ENCODE measurements at places on chromosomes 16 and 17.

- DNase-seq, result no peak
Observed at GRCh38 chr16:28505489-28506137, 1.0 kb downstream of the IL27 start.

GRCh38 chr16:22665803-22666202 is 148.2 kb upstream of the HS3ST2 start:
- no peak for DNase-seq

DNA sequence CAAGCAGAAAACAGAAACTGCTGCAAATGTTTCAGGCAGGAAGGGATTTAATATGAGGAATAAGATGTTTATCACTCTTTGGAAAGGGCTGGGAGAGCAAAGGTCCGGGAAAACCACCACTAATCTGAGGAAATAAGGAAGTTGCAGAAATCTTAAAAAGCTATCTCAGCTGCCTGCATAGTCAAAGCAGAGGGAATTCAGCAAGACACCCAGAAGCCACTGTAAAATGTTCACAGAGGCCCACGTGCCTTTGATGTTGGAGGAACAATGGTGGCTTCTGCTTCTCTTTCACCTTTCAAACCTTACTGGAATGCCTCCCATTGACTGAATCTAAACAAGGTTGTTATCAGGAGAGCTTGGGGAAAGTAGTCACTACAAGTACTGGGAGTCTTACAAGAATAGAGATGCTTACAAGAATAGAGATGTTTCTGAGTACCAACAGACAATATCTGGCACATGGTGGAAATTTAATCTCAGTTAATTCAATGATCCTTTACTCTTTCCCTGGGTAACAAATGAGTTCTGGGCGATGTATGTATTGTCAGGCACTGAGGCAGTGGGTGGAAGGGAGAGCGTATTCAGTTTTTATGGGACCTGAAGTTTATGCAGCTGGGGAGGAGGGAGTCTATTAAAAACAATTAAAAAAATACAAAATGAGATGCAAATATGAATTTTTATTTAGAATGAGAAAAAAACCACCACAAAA is 56.1 kb upstream of the MED13 start:
- no peak for DNase-seq

DNA sequence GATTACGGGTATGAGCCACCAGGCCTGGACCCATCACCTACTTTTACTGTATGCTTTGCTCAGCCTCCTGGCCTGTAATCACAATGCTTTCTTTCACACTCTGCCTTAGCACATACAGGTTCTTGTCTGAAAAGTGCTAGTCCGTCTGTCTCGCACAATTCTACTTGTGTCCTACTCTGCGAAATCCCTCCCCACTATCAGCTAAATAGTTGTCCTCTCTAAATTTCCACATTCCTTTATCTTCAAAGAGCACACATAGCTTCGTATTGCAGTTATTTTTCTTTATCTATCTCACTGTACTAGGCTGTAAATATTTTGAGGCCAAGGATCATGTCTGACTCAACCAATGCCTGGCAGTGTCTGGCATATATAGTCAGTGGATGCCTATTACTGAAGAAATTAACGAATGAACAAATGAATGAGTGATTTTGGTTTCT is 38.5 kb upstream of the ETV4 start:
- no peak for DNase-seq

GRCh38 chr16:79612207-79612606 is 11.7 kb upstream of the MAF start:
- DNase-seq, result no peak

DNA sequence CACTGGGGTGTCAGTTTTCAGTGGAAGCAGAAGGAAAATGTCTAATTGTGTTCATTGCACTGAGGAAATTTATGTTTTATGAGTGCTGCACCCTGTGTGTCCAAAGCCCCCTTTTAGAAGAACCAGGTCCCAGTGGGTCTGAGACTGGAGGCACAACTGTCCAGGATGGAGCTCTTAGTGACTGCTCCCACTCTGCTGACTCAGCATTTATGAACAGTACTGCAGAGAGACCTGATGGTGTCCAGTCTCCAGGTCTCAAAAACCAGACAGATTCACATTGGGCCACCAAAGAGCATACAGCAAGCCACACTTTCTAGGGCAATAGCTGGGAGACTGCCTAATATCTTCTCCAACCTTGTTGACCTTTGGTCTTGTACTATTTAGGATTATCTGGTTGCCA is 321.9 kb downstream of the CBLN1 start:
- DNase-seq, result no peak

GRCh38 chr17:5762191-5762590 is 177.9 kb upstream of the NLRP1 start:
- DNase-seq, result no peak

- DNase-seq, result no peak
Observed at GRCh38 chr16:84156342-84156784, 11.3 kb downstream of the DNAAF1 start.

GRCh38 chr16:85798283-85798776 is 1.0 kb downstream of the EMC8 start:
- no peak for DNase-seq

DNA sequence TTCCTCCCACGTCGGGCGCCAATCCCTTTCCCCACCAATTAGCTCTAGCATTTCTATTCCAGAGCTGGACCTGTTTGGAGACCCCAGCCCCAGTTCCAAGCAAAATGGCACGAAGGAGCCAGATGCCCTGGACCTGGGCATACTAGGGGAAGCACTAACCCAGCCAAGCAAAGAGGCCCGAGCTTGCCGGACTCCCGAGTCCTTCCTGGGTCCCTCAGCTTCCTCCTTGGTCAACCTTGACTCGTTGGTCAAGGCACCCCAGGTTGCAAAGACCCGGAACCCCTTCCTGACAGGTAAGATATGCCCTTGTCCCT is 5.6 kb upstream of the SPATA20 start:
- DNase-seq, result no peak

DNA sequence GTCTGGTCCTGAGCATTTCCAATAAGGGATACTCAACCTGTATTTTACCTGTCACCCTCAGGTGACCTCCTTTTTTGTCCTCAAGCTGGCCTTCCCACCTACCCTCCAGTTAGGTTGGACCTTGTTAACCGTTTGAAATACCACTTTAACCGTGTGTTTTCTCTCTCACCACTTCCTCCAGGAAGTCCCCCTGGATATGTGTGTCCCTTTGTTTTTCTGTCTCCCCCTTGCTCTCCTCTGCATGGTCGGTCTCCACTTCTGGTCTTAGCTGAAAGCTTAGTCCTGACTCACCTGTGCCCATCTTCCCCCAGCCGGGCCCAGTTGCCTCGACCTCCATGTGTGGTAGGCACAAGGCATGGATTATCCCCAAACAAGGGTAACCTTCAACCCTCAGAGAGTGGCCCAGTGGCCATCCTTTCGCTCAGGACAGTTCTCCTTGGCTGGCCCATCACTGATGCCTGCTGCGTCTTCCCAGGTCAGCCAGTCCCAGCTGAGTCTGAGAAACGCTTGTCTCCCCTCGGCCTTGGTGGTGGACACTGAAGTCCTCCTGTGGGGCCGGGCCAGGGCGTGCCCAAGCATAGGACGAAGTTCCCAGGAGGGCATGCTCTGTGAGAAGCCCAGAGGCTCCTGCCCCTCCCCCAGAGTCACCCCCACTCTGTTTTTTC is 20.0 kb downstream of the LASP1 start:
- no peak for DNase-seq

DNA sequence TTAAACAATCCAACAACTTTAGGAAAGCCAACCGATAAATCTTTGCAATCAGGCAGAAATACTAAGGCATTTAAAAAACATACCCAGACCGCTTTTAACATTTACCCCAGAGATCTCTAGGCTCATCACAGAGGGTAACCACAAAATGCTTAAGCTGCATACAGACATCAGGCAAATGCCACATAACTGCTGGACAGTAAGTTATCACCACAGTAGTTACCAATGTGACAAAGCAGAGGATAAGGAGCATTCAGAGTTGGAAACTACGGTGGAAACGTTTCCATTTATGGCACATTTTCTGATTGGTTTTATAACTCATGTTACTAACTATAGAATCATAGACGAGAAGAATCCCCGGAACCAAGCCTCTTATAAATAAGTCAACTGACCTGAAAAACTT is 77.5 kb downstream of the KANSL1 start:
- no peak for DNase-seq

DNA sequence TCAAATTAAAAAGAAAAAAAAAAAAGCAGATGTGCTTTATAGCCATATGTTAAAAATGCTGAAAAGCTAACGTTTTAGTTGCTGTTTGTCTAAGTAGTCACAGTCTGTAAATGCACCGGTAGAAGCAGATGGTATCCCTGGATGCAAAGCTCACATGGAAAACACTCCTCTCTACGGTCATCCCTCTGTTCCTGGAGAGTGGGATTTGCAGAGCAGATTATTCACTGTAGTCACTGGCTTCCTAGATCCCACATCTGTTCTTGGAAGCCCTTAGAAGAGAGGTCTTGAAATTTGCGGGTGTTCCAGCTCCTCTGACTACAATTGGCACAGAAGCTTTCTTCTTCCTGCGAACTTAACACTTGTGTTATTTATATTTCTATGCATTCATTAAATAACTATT is 186.6 kb downstream of the PMP22 start:
- no peak for DNase-seq

- no peak for DNase-seq
Observed at GRCh38 chr17:29574732-29575510, 6.4 kb downstream of the TP53I13 start.

DNA sequence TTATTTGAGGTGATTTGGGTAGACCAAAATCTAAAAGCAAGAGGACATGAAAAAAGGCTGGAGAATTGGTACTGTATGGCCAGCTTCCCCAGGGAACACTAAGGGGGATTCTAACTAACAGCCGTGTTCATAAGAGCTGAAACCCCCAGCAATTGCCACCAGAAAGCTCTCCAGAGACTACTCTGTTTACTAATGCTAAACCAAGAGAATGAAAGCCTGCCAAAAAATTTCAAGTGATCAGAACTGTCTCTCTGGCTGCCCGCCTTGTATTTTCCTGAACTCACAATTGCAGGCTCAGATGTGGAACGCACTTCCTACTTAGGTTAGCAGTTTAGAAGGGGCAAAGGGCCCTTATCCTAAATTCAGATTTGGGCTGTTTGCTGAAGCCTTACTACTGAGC is 24.1 kb downstream of the MYH10 start:
- no peak for DNase-seq

DNA sequence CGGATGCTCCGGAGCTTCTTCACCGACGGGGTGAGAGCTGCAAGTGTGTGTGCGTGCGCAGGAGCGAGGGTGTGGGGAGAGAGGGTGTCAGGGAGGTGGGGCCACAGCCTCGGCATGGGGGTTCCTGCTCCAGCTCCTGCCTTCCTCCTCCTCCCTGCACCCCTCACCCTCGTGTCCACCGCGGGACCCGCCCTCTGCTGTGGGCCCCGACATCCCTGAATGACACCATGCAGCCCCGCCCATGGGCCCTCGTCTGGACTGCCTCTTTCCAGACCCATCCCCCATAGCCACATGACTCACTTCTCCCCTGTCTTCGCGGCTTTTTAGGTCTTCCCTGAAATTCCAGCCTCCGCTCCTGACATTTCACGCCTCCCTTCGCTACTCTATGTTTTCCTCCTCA is 41.6 kb downstream of the ARHGAP23 start:
- DNase-seq, result no peak

DNA sequence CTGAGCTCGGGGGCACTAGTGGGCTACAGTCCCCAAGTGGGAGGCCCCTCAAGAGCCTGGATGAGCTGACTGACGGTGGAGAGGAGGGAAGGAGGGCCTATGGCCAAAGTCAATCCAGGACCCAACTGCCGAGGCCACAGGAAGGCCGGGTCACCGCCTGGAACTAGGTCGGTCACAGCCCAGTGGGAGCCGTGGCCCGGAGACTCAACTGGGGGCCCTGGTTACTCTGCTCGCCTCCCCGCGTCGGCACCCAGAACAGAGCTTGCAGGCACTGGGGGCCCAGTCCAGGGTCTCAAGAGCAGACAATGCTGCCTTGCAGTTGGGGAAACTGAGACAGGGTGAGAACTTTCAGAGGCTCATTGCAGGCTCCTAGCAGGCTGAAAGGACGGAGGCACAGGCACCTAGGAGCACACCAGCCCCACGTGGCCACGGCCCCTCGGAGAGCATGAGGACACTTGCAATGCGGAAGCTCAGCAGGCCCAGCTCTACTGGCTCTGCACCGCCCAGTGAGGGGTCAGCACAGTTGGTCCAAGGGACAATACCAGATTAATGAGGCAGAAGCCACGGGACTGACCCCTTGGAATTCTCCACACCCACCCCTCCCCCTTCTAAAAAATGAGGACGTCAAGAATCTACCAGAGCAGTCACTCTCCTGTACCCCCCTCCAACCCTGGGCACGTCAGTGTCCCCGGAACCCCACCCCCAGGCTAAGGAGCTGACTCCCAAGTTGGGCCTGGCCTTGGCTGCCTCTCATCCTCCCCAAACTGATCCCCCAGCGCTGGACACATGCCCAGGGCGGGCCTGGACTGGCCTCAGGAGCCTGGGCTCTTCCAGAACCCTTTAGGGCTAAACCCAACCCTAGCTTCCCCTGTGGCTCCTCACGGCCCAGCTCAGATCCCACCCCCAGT is 2.2 kb downstream of the HS3ST6 start:
- no peak for DNase-seq

- no peak for DNase-seq
Observed at GRCh38 chr17:57544834-57545463, 200.2 kb downstream of the CCDC182 start.

DNA sequence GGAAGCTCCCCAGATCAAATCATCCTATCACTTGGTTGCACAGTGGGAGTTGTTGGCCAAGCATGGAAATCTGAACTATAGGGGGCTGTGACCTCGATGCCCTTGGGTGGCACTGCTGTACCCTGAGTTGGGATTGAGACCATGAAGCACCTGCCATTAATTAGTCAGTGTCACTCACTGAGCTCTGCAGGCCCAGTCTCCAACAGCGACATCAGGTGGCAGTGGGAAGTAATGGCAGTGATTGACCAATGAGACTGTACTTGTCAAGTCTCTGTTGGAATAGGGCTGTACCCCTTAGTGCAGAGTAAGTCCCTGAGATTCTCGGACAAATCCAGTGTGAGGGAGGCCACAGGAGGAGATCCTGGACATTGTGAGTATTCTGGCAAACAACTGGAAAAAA is 118.0 kb upstream of the RPL38 start:
- no peak for DNase-seq

GRCh38 chr17:63445571-63445953 is 544 bp downstream of the CYB561 start:
- peak; percentile 39 for DNase-seq

- DNase-seq, result no peak
Observed at GRCh38 chr16:89476811-89477261, 13.5 kb downstream of the ANKRD11 start.

DNA sequence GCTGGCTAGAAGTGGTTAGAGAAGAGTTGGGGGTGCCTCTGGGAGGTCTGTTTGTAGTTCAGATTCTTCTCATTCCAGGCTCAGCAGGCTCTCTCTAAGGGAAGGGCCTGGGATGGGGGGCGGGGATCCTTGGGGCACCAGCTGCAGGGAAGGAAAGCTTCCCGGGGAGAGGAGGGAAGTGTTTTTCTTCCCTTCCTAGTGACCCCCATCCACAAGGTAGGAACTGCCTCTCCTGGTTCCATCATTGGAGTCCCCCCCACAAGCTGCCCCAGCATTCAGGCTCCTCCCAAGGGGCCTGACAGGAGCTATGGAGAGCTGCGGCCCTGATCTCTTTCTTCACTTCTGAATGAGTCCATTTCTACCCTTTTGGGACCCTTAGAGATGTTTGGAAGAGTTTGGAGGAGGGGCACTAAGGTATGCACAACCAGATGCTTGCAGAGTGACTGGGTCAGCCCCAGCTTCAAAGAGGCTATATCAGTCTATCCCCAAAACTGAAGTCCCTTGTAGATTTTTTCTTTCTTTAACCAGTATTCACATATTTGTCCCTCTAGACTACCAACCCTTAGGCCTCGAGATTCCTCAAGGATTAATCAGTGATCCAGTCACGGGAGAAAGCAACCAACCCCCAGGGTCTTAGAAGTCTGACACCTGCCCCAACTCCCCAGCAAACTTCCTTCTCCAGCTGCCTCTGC is 13.9 kb upstream of the FZD2 start:
- no peak for DNase-seq

- no peak for DNase-seq
Observed at GRCh38 chr16:16022683-16023064, 73.3 kb downstream of the ABCC1 start.
